ENCODE measurements at places on chromosomes 11 and 22. TPM values are rescaled to one million over a fixed set of nuclear protein-coding genes. Genes with fewer than 3 reads are reported as not detected.

CBLIF gene
- 0.37 TPM for total RNA-seq

LRRC4C gene
- total RNA-seq, result 0.16 TPM

DNA sequence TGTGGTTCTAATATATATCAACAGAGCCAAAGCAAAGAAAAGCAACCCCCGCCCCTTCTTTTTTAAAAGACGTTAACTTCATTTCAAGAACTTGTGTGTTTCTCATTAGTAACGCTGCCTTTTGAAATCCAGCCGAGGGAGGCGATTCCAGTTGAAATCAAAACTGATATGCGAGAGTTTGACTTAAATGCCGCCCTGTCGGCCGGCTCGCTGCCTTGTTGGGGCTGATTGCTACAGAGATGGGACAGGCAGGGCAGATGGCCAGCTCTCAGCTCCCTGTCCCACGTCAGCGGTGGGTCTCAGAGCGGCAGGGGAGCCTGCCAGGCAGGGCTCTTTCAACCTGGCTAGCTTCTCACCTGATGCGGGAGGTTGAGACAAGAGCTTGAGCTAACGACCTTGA, 51.9 kb upstream of the ALX4 start:
- H3K27me3 ChIP-seq, result no peaks in the 10 kb centered on the region
- H3K36me3 ChIP-seq, result no peaks in the 10 kb centered on the region
- DNase-seq, result peak; percentile 14
- H3K4me3 ChIP-seq, result no peak overlapping the region
- no peak overlapping the region for H3K27ac ChIP-seq
- H3K4me1 ChIP-seq, result no peaks in the 10 kb centered on the region

DNA sequence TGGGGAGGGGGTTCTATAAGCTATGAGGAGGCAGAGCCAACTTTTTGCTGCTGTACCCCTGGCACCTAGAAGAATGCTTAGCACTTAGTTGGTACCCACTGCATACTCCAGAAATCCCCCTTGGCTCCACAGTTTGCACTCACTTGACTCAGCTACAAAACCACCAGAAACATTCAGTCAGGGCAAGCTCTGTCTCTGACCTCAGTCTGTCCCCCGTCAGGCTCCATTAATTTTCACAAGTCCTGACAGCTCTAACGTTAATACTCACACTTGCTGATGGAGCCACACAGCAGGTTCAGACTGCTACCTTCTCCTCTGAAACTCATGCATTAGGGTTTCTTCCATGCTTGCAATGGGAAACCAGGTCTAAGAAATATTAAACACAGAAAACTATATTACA, 81.7 kb downstream of the MPPED2 start:
- H3K27me3 ChIP-seq, result no peaks in the 10 kb centered on the region
- DNase-seq, result no peak
- H3K4me3 ChIP-seq, result no peak overlapping the region
- H3K4me1 ChIP-seq, result peaks cover 7% of the 10 kb centered on the region

DNA sequence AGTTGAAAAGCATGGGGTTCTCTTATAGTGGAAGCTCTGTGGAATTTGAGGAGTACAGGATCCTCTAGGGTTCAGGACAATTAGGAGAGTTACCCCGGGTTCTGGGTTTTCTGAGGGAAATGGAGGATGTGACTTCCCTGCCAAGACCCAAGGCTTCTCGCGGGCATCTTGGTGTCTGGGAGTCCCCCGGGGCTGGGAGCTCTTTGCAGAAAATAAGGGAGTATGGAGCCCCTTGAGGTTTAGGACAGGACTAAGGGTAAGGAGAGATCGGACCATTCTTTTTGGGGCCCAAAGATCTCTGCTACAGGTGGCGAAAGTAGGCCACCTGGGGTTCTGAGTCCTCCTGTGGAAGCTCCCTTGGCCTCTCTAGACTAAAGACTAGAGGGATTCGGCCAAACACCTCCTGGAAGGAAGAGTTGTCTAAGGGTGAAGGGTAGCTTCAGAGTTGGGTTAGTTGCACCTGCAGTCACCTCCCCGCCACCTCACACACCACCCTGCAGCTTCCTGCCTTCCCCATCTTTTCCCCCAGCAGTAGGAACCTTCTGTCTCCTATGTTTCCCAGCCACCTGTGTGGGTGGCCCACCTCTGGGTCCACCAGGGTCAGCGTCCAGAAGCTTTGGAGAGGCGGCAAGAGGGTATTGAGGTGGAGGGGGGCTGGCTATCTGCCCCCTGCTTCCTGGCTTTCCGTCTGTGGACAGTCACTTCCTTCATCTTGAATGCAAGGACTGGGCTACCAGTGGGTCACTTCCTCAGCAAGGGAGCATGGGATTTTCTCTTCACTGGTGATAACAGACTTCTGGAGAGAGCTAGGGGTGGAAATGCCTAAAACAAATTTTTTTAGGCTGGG, 908 bp downstream of the LIMK2 start:
- H3K27ac ChIP-seq, result peak overlapping the region; percentile 61
- H3K4me3 ChIP-seq, result peak overlapping the region; percentile 95

DNA sequence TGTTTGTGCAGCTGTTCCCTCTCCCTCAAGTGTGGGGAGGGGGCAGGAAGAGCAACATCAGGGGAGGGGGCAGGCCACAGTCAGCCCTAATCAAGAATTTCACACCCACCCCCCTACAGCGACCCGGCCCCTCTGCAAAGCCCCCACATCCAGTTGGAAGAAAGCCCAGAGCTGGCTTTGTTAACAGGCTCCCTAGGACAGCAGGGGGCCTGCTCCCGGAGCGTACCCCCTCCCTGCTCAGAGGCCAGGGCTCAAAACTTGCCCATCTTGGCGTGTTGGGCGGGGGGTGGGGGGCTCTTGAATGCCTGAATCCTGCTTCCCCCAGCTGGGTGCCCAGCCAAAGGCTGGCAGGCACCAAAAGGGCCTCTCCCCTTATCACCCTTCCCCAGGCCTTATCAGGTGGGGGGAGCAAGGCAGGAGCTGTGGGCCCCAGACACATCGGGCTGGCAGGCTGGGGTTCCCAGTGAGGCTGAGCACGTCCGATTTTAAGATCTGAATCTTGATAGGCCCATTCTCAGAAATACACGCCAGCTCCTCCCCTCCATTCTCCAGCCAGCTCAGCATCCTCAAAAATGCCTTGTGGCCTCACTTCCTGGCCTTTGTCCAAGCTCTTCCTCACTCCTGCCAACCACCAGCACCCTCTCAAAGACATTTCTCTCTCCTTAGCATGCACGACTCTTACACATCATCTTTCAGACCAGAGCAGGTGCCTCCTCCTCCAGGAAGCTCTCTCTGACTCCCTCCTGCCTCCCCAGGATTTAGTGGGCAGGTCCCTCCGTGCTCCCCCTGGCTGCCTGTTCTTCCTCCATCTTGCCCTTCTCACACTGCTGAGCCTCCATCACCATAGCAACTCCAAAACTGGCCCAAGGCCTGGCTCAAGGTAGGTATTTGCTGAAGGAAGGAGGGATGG, 384.8 kb downstream of the MN1 start:
- DNase-seq, result no peak
- H3K4me1 ChIP-seq, result peaks cover 15% of the 10 kb centered on the region
- no peak overlapping the region for H3K27ac ChIP-seq
- H3K36me3 ChIP-seq, result no peaks in the 10 kb centered on the region

- no peaks in the 10 kb centered on the region for H3K27me3 ChIP-seq
- no peaks in the 10 kb centered on the region for H3K36me3 ChIP-seq
- no peak overlapping the region for H3K4me3 ChIP-seq
- no peak overlapping the region for H3K27ac ChIP-seq
- H3K4me1 ChIP-seq, result no peaks in the 10 kb centered on the region
Observed at GRCh38 chr11:109929308-109929707, 163.9 kb upstream of the ZC3H12C start.

DNA sequence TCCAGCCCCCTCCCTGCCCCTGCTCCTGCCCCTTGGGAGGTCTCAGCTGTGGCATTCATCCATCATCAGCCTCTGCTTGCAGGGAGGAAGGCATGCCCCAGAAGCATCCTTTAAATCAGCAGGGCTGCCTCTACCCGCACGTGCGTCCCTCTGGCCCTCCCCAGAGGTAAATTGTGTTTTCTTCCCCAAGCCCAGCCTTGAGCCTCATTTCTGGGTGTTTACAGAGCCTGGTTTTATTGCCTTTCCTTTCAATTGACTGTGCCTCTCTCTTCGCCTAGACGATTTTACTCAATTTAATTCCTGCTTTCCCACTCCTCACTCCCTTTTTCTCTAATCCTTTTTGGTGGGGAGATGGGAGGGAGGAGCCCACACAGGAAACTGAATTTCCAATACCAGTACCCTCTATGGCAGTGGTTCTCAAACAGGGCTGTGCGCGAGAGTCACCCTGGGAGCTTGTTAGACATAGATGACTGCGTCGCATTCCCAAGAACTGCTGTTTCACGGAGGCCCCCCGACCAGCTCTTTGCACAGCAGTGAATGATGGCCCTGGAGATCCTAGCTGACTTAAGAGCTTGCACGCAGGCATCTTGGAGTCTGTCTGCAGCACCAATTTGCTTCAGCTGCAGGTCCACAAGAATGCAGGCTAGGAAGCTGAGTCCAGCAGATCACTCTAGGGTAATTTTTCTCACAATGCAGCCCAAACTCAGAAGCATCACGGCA, 15.1 kb upstream of the OAF start:
- peaks cover 8% of the 10 kb centered on the region for H3K4me1 ChIP-seq
- no peak overlapping the region for H3K4me3 ChIP-seq
- H3K27me3 ChIP-seq, result no peaks in the 10 kb centered on the region
- no peaks in the 10 kb centered on the region for H3K36me3 ChIP-seq

- H3K27ac ChIP-seq, result peak within 1 kb of the TSS; percentile 77
- H3K36me3 ChIP-seq, result no peaks in the 10 kb centered on the region
- H3K27me3 ChIP-seq, result no peaks in the 10 kb centered on the region
- peaks cover 18% of the 10 kb centered on the region for H3K4me1 ChIP-seq
- peak; percentile 99 for DNase-seq
Observed at GRCh38 chr11:74170694-74171629, at the start of the genes C2CD3 and PPME1. Gene C2CD3 (minus strand): TSS chr11:74171002. CDS start chr11:74170792, 210 bp downstream. Gene PPME1 (plus strand): TSS chr11:74171289. CDS start chr11:74171422, 133 bp downstream.

Measured in testis (tissue), 5 donors.